ENCODE measurements at places on chromosomes 6 and 20.

DNA sequence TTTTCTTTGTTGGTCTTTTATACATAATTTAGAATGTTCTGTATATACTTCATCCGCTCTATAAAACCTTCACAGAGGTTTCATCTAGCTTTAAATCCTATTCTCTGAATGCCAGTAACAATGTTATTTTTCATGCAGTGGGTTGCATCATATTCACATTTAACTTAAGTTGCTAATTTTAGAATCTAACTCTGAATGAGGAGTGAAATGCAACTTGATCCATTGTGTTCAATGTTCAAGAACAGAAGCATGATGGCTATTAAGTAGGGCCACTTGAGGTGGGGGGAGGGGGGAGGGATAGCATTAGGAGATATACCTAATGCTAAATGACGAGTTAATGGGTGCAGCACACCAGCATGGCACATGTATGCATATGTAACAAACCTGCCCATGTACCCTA is 224.5 kb downstream of the NKAIN2 start:
- no peak for DNase-seq

GRCh38 chr20:46027245-46027853 is 1.7 kb upstream of the SLC12A5 start:
- no peak for DNase-seq

GRCh38 chr6:139250296-139251044 is 41.3 kb downstream of the TXLNB start:
- no peak for DNase-seq

DNA sequence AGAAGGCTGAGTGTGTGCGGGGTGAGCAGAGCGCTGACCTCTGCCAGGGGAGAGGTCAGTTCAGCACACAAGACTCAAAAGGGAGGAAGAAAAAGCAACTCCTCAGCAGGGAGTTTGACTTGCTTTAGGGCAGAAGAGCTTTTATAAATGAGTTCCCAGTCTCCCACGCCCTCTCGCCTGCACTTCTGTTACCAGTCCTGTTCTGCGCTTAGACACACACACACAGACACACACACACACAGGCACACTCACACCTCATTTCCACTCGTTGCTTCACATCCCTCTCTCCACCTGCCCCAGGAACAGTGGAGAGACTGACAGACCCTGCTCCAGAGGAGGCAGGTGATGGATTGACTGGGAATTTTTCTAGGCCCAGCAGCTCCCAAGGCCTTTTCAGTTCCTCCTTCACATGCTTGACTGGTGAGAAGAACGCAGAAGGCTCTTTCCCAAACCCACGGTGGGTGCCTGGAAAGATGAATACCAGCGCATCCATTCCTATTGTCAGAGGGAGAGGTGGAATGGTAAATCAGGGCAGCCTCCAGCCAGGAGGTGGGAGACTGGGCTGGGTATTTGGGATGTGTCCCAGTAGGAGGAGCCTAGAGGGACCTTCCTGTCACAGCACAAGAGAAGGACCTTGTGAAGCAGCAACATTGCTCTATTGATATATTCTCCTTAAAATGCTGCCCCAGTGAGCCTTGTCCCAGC is 43.7 kb downstream of the JAG1 start:
- no peak for DNase-seq

GRCh38 chr6:143328876-143329275 is 121.6 kb downstream of the ADAT2 start:
- DNase-seq = no peak

- no peak for DNase-seq
Measured at GRCh38 chr6:169428532-169428931, 174.9 kb upstream of the THBS2 start.

DNA sequence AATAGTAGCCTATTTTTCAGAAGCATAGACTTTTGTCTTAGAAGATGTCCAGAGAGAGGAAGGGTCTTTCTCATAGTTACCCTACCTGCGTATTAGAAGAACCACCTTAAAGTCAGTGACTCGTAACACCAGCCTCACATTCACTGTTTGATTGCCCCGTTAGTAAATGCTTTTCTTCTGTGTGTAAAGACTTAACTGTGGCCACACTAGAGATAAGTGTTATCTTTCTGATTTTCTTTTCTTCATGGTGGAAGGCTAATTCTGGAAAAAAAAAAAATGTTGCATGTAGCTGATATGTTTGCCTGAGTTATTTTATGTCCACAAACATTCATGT is 83.9 kb downstream of the SAMD3 start:
- no peak for DNase-seq

DNA sequence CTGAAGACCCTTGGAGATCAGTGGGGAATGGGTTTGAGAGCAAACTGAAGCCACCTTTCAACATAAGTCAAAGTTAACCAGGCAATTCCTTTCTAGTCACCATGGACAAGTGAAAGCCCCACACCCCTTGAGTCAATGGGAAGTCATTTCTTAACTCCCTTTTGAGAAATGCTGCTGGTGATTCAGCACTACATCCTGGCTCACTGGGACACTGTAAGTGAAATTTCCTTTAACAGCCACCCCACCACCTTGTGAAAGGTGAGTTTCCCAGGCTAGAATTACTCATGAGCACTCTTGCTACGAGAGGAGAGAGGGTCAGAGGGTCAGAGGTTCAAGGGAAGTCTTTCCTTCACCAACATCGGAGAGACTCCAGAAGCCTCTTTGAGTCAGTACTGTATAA is 93.3 kb upstream of the MARCKS start:
- DNase-seq = no peak
